ENCODE measurements at places on chromosomes 16 and 17.

DNA sequence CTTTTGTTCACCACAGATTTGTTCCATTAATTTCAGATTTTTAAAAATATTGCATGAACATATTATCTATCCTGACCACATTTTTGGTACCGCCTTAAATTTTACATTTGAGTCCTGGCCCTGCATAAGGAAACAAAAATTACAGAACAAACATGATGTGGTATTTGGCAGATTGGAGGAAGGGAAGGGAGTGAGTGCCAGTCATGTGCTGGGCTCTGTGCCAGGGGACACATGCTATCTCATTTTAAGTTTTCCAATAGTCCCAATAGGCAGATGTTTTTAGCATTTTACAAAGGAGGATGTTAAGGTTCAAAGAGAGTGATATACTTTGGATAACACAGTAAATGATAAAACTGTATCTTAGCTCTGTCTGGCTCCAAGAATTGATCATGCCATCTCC is 185.1 kb downstream of the CDK5R1 start:
- DNase-seq: no peak

DNA sequence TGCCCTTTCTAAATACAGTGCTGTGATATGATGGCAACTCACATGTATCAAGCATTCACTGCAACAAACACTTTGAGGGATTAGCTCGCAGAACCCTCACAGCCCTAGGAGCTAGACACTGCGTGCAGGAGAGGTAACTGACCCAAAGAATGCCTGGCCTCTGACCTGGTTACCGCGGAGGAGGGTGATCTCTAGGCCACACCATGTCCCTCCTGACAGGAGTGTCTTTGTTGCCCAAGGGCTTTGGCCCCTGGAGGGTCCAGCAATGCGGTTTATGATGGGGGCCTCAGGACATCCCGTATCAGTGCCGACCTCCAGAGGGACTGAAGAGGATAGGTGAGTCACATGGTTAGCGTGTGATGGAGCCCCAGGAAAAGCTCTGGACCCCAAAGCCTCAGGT is 130.6 kb downstream of the MGAT5B start:
- no peak for DNase-seq

DNA sequence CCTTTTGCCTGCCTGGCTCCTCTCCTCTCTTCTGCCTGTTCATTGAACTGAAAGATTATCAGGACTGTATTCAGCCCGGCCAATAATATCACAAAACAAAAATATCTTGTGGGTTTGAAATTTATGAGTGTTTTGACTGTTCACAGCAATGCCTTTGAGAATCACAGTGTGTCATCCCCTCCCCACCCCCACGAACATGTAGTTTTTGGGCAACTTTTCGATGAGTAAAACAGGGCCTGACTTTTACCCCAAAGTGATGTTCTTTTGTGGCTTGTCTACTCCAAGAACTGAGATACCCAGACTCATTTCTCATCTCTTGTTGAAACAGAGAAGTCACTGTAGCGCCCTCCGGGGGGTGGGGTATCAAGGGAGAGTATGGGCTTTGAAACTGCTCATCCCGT is 675.7 kb downstream of the WWOX start:
- peak; percentile 94 for DNase-seq

GRCh38 chr16:25914357-25914962 is 222.7 kb downstream of the HS3ST4 start:
- no peak for DNase-seq

- peak; percentile 43 for DNase-seq
Observed at GRCh38 chr17:75872434-75873351, 5.7 kb downstream of the TRIM47 start.

- DNase-seq: no peak
Observed at GRCh38 chr16:74794668-74795067, 20.0 kb upstream of the FA2H start.

DNA sequence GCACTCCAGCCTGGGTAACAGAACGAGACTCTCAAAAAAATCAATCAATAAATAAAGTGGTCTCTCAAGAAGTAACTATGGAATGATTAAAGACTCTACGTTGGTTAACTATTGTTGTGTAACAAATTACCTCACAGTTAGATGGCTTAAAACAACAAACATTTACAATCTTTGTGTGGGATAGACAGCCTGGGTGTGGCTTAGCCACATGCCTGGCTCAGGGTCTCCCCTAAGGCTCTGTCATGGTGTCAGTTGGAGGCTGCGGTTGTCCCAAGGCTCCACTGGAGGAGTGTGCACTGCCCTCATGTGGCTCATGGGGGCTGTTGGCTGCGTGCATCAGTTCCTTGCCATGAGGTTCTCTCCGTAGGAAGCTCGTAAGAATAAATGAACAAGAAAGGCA is 294.5 kb downstream of the SNX29 start:
- peak; percentile 0 for DNase-seq

DNA sequence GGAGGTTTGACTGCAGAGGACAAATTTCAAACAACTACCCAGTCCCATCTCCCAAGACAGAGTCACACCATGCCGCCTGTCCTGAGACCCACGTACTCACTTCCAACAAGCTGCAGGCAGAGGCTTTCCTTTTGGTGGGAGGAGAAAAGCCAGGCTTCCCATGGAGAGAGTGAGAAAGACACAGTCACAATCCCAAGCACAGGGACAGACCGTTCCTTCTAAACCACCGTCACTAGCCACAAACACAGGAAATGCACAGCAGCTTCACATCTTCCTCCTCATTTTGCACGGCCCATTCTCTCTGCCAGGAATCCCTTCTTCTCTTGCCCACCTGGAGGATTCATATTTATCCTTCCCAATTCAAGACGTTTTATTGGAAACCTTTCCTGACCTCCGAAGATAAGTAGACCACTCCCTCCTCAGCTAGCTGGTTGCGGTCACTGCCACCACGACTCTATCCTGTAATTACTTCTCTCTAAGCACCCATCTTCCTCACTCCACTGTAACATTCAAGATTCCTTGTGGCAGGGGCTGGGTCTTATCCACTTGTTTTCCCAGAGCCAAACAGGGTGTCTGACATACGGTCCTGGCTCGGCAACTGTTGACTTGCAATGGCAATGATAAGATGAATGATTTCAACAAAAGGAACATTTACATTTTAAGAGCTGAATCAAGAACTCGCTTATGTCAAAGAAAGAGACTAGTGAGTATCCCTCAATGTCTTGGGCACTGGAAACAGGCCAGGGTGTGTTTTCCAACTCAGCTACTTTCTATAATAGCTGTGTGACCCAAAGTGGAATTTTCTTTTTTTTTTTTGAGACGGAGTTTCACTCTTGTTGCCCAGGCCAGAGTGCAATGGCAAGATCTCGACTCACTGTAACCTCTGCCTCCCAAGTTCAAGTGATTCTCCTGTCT is 87.6 kb downstream of the XYLT1 start:
- DNase-seq: no peak

DNA sequence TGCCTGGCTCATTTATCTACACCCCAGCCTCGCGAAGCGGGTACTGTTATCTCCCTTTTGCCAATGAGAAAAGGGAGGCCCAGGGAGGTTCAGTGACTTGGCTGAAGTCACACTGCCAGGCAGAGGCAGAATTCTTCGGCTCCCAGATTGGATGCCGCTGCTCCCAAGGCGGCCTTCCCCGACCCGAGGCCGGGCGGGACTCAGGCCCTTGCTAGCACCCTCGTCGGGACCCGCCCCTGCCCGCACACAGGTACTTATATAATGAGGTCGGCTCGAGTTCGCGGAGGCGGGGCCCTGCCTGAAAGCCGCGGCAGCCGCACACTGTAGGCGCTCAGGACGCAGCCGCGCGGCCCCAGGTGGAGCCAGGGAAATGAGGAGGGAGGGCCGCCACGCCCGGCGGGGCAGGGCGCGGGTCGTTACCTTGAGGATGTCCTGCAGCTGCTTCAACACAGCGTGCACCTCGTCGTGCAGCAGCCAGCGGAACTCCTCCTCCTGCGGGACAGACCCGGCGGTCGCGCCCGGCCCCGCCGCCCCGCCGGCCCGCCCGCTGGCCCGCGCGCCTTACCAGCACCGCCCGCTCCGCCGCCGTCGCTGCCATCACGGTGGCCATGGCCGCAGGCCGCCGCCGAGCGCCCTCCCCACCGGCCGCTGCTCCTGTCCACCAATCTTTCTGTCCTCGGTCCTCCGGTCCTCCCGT is at the start of gene ROGDI:
Gene ROGDI (minus strand): TSS at position 672 of the 697 bp plus-strand sequence. CDS start 62 bp downstream, at position 610.
- peak; percentile 62 for DNase-seq

DNA sequence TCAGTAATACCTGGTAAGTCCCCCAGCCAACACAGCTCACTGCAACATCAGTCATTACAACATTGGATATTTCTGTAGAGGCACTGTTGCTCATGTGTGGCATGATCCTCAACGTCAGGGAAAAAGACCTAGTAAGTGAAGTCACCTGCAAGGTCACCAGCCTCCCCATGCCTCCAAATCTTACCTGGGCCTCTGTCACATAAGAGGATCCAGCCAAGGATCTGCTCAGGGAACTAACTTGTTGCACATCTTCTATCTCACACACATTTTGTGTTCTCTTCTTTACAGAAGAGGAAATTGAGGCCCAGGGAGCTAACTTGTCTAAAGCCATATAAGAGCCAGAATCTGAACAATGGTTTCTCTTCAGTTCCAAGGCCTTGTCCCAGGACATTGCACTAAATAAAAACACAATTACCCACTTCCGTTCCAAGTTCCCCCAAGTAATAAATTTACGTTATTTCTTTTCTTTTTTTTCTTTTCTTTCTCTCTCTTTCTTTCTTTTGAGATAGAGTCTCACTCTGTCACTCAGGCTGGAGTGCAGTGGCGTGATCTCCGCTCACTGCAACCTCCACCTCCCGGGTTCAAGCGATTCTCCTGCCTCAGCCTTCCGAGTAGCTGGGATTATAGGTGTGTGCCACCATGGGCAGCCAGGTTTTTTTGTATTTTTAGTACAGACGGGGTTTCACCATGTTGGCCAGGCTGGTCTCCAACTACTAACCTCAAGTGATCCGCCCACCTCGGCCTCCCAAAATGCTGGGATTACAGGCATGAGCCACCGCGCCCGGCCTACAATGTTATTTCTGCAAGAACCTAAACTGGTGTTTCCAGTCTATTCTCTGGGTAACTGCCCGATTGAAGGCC is 1.3 kb downstream of the SHMT1 start:
- DNase-seq: no peak
